ENCODE measurements at places on chromosomes 13 and 19. TPM values are rescaled to one million over a fixed set of nuclear protein-coding genes. Genes with fewer than 3 reads are reported as not detected.

The CATSPERD gene
- not detected for total RNA-seq

The RFPL4AL1 gene
- total RNA-seq: not detected

The SYCN gene
- not detected for total RNA-seq

The S1PR2 gene
- 8.9 TPM for total RNA-seq

The PLPPR2 gene
- 16.8 TPM for total RNA-seq

The CLEC17A gene
- total RNA-seq: not detected

The POLRMT gene
- 33.2 TPM for total RNA-seq

The TRAPPC6A gene
- total RNA-seq: 13.2 TPM

The CGB5 gene
- total RNA-seq: not detected

The PSG1 gene
- not detected for total RNA-seq

The NUFIP1 gene
- 7.1 TPM for total RNA-seq

The ZNF90 gene
- total RNA-seq: 8.5 TPM

The C5AR1 gene
- 2.0 TPM for total RNA-seq

The MCEMP1 gene
- not detected for total RNA-seq

The ZNF121 gene
- 65.1 TPM for total RNA-seq

The SERPINE3 gene
- total RNA-seq: 9.9 TPM

The PPP1R15A gene
- total RNA-seq: 42.4 TPM

The POU4F1 gene
- total RNA-seq: 8.3 TPM

The KLHL1 gene
- total RNA-seq: 4.8 TPM

The MAP4K1 gene
- 6.2 TPM for total RNA-seq

The N4BP2L1 gene
- 17.4 TPM for total RNA-seq

The SIGLEC5 gene
- 0.27 TPM for total RNA-seq

The ARMC6 gene
- total RNA-seq: 30.1 TPM

The GRIN3B gene
- total RNA-seq: not detected

The IGFL1 gene
- not detected for total RNA-seq

The CHERP gene
- 18.8 TPM for total RNA-seq

The ADM5 gene
- 0.77 TPM for total RNA-seq

The ZNF536 gene
- 126 TPM for total RNA-seq

The C19orf85 gene
- not detected for total RNA-seq

The AKAP8 gene
- total RNA-seq: 38.9 TPM

The ZNF431 gene
- 30.1 TPM for total RNA-seq

The IRGC gene
- not detected for total RNA-seq

The KANK2 gene
- 190 TPM for total RNA-seq

The CD37 gene
- 4.7 TPM for total RNA-seq

All from camera-type eye (tissue), 1 donor.